Immature natural killer cell (primary cell): ENCODE measurements at places on chromosomes 6 and 20.

DNA sequence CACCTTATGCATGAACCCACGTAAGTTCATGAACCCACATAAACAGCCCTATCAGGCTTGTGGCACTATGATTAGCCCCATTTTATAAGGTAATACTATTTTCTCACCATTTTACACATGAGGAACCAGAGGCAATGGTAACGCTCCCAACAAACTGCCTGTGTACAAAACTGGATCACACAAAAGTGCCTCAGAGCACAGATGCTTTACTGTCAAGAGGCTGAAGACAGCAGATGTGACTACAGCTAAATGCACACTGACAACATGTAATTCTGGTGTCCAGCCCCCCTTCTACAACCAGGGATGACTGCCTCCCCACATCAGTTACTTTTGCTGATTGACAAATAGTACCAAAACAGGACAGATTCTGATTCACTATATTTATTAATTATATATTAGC lies 69.6 kb downstream of the GMDS start:
- H3K27me3 ChIP-seq, result no peaks in the 10 kb centered on the region
- no peak overlapping the region for H3K27ac ChIP-seq
- peaks cover 12% of the 10 kb centered on the region for H3K36me3 ChIP-seq

GRCh38 chr6:47439348-47439668 lies 38.3 kb upstream of the CD2AP start:
- H3K27ac ChIP-seq, result no peak overlapping the region
- no peaks in the 10 kb centered on the region for H3K36me3 ChIP-seq
- H3K4me3 ChIP-seq, result no peak overlapping the region

- peak overlapping the region; percentile 64 for H3K4me3 ChIP-seq
- peak overlapping the region; percentile 34 for H3K27ac ChIP-seq
- DNase-seq, result peak; percentile 12
- H3K36me3 ChIP-seq, result no peaks in the 10 kb centered on the region
Measured at GRCh38 chr6:151690303-151690702, 117.2 kb upstream of the ESR1 start.

- H3K27ac ChIP-seq, result no peak overlapping the region
- no peak overlapping the region for H3K4me3 ChIP-seq
Measured at GRCh38 chr20:21105429-21106170, 558 bp downstream of the LINC00237 start.

DNA sequence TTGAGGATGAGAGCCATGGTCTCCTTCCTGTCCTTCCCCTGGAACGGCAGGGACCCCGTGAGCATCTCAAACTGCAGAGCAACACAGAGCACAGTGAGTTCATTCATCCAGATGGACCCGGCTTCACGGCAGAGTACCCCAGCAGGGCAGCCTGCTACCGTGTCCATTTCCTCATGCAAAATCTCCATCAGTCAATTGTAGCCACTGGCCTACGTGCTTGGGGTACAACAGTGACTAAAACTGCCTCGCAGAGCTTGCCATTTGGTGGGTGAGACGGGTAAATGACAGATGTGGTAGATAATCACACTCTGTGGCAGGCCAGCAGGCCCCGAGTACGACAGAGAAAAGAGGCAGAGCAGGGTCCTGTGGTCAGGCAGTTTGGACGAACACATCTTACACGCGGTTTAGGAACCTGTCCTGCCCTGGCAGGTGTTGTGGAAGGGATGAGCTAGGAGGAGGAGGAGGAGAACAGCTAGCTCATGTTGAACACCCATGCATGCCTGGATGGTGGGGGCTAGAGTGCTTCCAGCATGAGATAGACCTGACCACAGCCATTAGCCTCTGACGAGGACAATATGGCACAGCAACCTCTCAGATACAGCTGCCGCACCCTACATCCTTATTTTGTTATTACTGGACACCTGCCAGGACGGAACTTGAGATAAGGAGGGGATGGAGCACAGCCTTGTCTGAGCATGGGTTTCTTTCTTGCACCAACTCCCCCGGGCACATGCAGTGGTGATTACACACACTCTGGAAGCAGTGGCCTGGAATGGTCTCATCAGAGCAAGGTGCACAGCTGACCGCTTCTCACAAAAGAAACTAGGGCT lies 95.6 kb downstream of the RAMACL start:
- H3K27ac ChIP-seq, result no peak overlapping the region
- H3K27me3 ChIP-seq, result peaks cover 3% of the 10 kb centered on the region
- peak; percentile 13 for DNase-seq
- H3K36me3 ChIP-seq, result no peaks in the 10 kb centered on the region

DNA sequence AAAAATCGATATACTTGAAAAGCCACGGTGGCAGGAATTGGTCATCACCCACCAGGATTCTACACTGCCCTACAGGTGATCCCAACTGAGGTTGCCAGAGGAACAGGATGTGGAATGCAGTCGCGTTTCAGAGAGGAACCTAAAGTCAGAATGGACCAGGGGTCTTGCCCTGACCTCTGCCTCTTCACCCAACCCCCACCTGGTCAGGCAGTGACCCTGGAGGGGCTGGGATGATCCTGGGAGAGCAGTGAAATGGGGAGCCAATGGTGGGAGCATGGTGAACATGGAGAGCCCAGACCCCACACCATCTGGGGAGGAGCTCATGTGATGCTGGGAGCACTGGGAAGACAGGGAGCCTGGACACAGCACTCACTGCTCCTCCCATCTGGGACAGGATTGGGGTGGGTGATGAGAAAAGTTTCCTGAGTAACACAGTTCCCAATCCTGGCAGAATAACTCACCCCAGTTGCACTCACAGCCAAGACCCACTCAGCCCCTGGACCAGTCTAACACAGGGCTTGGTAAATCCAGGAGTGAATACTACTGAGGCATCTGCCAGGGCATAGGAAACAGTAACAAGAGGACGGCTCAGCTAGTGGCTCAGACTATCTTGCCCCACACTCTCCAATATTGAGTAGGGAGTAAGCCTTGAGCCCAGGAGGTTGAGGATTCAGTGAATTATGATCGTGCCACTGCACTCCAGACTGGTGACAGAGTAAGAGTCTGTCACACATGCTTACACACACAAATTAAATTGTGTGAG lies 1.7 kb upstream of the ULBP2 start:
- no peak for DNase-seq
- peaks cover 19% of the 10 kb centered on the region for H3K4me1 ChIP-seq
- peaks cover 35% of the 10 kb centered on the region for H3K27me3 ChIP-seq
- H3K4me3 ChIP-seq, result peak overlapping the region; percentile 39
- H3K36me3 ChIP-seq, result no peaks in the 10 kb centered on the region

- no peaks in the 10 kb centered on the region for H3K4me1 ChIP-seq
- H3K27me3 ChIP-seq, result no peaks in the 10 kb centered on the region
- no peak overlapping the region for H3K4me3 ChIP-seq
Measured at GRCh38 chr6:124054034-124054433, 250.4 kb downstream of the NKAIN2 start.

DNA sequence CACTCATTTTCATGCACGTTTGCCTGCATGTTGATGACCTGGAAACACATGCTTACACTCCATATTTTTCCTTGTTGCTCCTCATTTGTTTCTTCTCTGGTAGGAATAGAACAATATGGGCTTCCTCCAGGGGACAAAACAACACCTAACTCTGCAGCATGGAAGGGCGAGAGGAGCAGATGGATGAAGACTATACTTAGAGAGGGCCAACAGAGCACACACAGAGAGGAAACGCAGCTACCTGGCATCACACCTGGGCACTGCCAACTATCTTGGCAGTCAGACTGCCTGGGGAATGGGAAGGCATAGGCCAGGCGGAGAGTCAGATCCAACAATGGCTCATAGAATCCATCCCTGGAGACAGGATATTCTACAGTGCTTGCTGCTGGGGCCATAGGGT lies 290.9 kb downstream of the CD83 start:
- no peak overlapping the region for H3K4me3 ChIP-seq
- H3K27ac ChIP-seq, result no peak overlapping the region
- peaks cover 13% of the 10 kb centered on the region for H3K27me3 ChIP-seq
- H3K4me1 ChIP-seq, result no peaks in the 10 kb centered on the region
- H3K36me3 ChIP-seq, result no peaks in the 10 kb centered on the region

DNA sequence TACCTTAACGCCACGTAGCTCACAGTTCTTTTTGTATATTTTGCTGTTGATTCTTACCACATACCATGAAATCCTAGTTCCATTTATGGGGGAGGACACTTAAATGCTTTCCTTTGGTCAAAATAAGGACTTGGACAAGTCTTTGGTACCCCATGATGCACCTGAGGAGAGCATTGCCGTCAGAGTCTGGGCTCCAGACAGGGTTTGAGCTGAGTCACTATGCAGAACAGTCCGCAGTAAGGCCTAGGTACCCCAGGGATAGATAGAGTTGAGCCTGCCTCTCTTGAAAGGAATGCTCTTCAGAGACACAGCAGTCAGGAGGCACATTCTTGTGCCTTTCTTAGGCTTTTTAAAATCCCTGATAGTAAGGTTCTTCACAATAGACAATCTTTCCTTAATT lies 6.0 kb downstream of the PARD6B start:
- H3K4me1 ChIP-seq, result peaks cover 11% of the 10 kb centered on the region
- no peak overlapping the region for H3K27ac ChIP-seq
- H3K4me3 ChIP-seq, result no peak overlapping the region

DNA sequence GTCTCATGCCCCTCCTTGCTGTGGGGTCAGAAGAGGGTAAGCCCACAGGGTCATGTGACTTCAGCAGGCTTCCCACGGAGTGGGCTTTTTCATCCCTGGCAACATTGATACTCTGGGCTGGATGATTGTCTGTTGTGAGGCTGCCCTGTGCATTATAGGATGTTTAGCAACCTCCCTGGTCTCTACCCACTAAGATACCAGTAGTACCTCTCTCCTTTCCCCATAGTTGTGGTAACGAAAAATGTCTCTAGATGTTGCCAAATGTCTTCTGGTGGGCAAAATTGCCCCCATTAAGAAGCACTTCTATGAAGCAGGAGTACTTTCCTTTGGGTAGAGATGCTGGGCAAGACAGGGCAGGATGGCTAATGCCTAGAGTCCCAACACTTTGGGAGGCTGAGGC lies 232.5 kb upstream of the ZNF217 start:
- no peaks in the 10 kb centered on the region for H3K27me3 ChIP-seq
- H3K4me1 ChIP-seq, result peaks cover 43% of the 10 kb centered on the region
- no peaks in the 10 kb centered on the region for H3K36me3 ChIP-seq
- peak overlapping the region; percentile 56 for H3K27ac ChIP-seq

DNA sequence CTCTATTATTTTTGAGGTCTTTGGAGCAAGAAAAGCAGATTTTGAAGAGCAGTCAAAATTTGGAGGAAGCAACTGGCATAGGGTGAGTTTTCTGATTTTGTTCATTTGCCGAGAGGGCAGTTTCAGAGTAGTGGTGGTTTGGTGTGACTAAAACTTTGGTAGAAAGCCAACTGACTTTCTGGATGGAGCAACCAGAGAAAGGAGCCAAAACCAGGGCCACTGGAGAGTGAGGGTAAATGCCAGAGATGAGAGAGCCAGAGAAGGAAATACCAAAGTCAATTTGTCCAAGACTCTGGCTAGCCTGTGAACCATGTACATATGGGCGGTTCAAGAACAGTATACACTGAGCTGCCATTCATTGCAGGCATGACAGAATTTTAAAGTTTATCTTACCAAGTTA lies 40.5 kb upstream of the ZBTB24 start:
- H3K27ac ChIP-seq, result no peak overlapping the region
- H3K36me3 ChIP-seq, result peaks cover 10% of the 10 kb centered on the region
- peaks cover 10% of the 10 kb centered on the region for H3K4me1 ChIP-seq
- no peaks in the 10 kb centered on the region for H3K27me3 ChIP-seq
- DNase-seq, result no peak

- H3K27ac ChIP-seq, result no peak overlapping the region
- H3K36me3 ChIP-seq, result no peaks in the 10 kb centered on the region
- peaks cover 68% of the 10 kb centered on the region for H3K4me1 ChIP-seq
- peaks cover 4% of the 10 kb centered on the region for H3K27me3 ChIP-seq
Measured at GRCh38 chr6:25051083-25051482, 115.3 kb upstream of the RIPOR2 start.

DNA sequence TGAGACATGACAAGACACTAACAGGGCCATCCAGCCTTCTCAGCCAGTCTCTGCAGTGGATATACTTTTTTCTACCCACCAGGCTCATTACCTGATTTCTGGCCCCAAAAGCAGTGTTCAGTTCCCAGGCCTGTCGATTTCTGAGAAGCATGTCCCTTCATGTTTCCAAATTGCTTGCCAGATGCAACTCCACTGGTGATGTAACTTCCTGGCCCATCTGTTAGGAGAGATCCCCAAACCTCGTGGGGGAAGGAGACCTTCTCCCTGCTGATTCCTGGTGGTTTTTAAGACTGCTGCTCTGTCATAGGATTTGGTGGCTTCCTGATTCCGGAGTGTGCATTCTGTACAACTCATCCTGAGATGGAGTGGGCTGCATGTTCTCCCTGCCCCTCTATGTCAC lies 31.6 kb upstream of the MRPS10 start:
- DNase-seq, result no peak
- H3K27ac ChIP-seq, result no peak overlapping the region
- no peaks in the 10 kb centered on the region for H3K27me3 ChIP-seq
- H3K4me3 ChIP-seq, result no peak overlapping the region

DNA sequence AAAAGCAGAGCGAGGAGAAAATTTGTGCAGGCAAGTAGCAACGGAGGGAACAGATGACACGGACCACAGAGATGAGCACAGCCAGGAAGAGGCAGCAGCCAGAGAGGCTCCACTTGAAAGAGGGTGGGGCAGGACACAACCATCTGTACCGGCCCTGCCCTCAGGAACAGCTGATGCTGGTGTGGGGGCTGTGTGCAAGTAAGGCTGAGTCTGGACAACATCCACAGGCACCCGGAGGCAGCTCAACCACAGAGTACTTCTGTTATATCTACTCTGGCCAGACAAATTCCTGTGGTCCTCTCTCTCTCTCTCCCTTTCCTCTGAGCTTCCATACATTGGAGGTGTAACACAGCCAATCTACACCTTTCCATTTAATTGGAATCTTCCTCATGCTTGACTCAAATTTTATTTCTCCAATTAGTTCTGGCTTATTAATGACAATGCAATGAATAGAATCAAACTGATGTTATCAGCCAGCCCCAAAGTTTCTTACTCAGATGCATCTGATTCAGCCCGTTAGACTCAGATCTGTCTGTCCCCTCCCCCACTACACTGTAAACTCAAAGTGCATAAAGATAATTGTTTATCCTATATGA lies 24.9 kb downstream of the KIF13A start:
- H3K4me1 ChIP-seq, result peaks cover 49% of the 10 kb centered on the region
- no peak overlapping the region for H3K4me3 ChIP-seq
- no peak for DNase-seq
- peaks cover 2% of the 10 kb centered on the region for H3K27me3 ChIP-seq
- H3K27ac ChIP-seq, result peak overlapping the region; percentile 14

GRCh38 chr6:5099537-5099936 lies 14.4 kb downstream of the PPP1R3G start:
- H3K27me3 ChIP-seq, result no peaks in the 10 kb centered on the region
- no peak overlapping the region for H3K27ac ChIP-seq
- no peak overlapping the region for H3K4me3 ChIP-seq

GRCh38 chr6:25138233-25138933 lies 140.8 kb upstream of the CARMIL1 start:
- no peaks in the 10 kb centered on the region for H3K36me3 ChIP-seq
- H3K4me3 ChIP-seq, result peak overlapping the region; percentile 91
- peak; percentile 77 for DNase-seq
- peaks cover 54% of the 10 kb centered on the region for H3K4me1 ChIP-seq

- H3K4me3 ChIP-seq, result no peak overlapping the region
- H3K36me3 ChIP-seq, result no peaks in the 10 kb centered on the region
- no peak overlapping the region for H3K27ac ChIP-seq
- H3K27me3 ChIP-seq, result peaks cover 11% of the 10 kb centered on the region
- no peaks in the 10 kb centered on the region for H3K4me1 ChIP-seq
Measured at GRCh38 chr20:2244993-2245392, 50.8 kb upstream of the TGM3 start.

GRCh38 chr6:132236744-132237143 lies 164.5 kb downstream of the MOXD1 start:
- H3K4me3 ChIP-seq, result no peak overlapping the region
- DNase-seq, result no peak
- H3K4me1 ChIP-seq, result no peaks in the 10 kb centered on the region
- peaks cover 2% of the 10 kb centered on the region for H3K27me3 ChIP-seq

- DNase-seq, result no peak
- H3K4me3 ChIP-seq, result no peak overlapping the region
- no peaks in the 10 kb centered on the region for H3K4me1 ChIP-seq
- no peak overlapping the region for H3K27ac ChIP-seq
- no peaks in the 10 kb centered on the region for H3K27me3 ChIP-seq
Measured at GRCh38 chr6:45196121-45196520, 132.0 kb upstream of the RUNX2 start.
